Hepatocyte (in vitro differentiated cells): ENCODE measurements at places on chromosomes 11 and 22. TPM values are rescaled to one million over a fixed set of nuclear protein-coding genes. Genes with fewer than 3 reads are reported as not detected.

GRCh38 chr22:45597460-45598192 lies 74.0 kb upstream of the ATXN10 start:
- peak; percentile 78 for DNase-seq

The OR5A1 gene
- total RNA-seq: not detected in 2 replicates

The APOL1 gene
- total RNA-seq: 6.2 and 7.3 TPM in 2 replicates

The RCOR2 gene
- total RNA-seq: 4.3 and 4.4 TPM in 2 replicates

- no peak for DNase-seq
Measured at GRCh38 chr11:116335891-116336290, 436.9 kb downstream of the BUD13 start.

The EIF4ENIF1 gene
- 6.9 and 9.2 TPM in 2 replicates for total RNA-seq

The HBB gene
- not detected in 2 replicates for total RNA-seq

DNA sequence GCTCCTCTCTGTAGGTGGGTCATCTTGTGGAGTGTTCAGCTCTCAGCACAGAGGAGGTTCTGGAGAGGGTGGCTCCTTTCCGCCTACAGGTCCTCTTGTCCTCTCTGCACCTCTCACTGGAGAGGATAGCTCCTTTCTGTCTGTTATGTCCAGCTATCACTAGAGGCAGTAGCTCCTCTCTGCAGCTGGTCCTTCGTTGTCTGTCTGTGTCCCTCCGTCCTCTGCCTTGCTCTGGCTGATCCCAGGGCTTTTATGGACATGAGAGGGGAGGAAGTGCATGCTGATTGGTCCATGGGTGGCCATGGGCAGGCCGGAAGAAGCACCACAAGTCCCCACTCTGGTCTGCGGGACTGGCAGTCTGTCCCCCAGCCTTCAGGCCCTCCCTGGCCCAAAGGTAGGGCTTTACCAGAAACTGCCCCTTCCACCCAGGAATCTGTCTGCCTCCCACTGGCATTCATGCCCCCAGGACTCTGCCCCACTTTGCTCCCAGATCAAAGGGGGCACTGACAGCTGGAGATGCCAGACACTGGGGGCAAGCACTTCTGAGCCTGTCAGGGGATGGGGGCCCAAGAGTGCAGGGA lies 38.6 kb upstream of the CALCB start:
- DNase-seq: no peak

GRCh38 chr11:1510928-1511327 lies 24.3 kb upstream of the MOB2 start:
- DNase-seq: no peak
